ENCODE measurements at places on chromosomes 3 and 15. TPM values are rescaled to one million over a fixed set of nuclear protein-coding genes. Genes with fewer than 3 reads are reported as not detected.

The TSEN2 gene
- polyA plus RNA-seq = 25.1 TPM

DNA sequence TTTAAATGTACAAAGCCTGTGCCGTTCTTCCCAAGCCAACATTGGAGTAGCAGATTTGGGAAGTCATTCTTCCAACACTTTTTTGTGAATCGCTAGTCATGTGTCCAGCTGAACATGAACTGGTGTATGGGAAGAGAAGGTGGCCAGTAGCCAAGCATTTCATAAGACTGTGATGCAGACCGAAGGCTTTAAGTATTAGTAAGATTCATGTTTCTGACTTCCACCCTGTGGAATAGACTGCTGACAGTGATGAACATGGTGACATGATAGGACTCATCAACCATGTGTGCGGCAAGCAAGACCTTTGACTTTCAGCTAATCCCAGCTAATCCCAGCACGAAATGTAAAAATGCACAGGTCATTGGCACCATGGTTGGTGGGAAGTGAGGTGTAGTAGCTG, 48.3 kb upstream of the THSD4 start:
- no peak for DNase-seq

- no peak for DNase-seq
Measured at GRCh38 chr15:31352339-31352751, 25.7 kb downstream of the KLF13 start.

DNA sequence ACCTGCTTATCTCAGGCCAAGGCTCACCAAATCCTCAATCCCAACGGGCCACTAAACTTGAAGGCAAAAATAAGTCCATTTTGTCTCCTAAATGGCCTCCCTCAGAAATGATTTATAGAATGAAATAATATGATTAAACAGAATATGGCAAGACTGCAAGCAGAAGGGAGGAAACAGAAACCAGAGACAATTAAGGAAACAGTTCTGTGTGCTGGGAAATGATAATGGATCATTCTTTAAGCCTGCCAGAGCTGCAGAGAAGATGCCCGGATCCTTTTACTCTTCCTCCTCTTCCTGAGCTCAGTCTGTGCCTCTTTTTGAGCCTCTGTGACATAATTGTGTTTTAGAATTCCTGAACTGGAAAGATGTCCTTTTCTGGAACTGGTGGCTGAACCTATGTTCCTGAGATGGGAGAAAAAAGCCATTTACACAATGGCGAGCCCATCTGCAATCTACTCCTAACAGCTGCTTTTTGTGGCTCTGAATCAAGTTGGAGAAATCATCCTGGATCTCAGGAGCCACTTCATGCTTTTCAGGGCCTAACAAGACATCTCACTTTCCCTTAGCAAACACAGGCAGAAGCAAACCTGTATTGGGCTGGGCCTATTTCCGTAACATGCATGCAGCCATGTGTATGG, 2.8 kb upstream of the ABHD2 start:
- no peak for DNase-seq

DNA sequence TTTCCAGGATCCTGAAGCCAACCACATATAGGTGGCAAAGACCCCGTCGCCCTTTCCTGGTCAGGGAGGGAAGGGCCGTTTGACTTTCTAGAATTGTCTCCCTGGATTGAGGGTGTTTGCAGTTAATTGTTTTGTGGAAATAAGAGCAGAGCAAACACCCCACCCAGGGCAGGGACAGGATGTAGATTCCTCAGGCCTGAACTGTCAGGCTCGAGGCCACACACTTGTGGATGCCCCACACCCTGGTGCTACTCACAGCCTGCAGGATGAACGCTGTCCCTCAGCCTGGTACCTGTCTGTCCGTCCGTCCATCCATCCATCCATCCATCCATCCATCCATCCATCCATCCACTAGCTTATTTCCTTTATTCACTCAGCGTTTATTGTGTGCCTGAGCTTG, 29.9 kb upstream of the FLNB start:
- no peak for DNase-seq

- no peak for DNase-seq
Measured at GRCh38 chr3:69300296-69300695, 85.6 kb downstream of the FRMD4B start.

DNA sequence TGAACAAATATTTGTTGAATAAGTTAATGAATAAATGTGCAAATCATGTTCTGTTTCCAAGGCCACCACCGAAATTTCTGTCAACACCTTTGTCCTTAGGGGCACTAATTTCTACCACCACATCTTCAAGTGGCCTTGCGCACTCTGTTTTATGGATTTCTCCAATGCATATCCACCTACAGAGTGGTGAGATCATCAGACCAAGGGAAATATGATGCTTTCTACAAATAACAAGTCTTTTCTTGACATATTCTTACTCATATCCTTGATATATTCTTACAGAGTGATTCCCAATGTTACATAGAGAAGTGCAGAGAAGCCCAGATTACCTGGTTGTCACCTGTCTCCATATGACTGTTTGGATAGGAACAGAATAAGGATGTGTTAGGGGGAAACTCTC, 36.1 kb upstream of the TMCO5A start:
- DNase-seq = no peak

DNA sequence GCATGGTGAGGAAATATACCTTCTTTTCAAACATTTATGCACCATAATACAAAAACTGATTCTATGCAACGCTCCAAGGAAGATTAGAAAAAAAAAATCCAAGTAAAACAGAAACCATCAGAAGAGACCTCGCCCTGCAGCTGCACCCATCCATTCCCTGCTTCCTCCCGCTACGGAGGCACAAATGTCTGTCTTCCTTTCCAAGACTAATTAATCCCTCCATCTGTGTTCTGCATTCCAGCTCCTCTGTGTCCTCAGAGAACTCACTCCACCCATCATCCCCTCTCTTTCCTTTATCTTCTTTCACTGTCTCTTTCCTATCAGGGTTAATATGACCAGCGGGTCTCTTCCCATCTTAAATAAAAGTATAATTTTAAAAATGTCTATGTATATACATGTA, 196.1 kb downstream of the ADAMTSL3 start:
- DNase-seq = no peak

- DNase-seq = no peak
Measured at GRCh38 chr3:70824773-70825172, 512.3 kb upstream of the MDFIC2 start.

Data from right renal cortex interstitium (tissue), 3 donors.